ENCODE measurements at places on chromosomes 6 and 20.

DNA sequence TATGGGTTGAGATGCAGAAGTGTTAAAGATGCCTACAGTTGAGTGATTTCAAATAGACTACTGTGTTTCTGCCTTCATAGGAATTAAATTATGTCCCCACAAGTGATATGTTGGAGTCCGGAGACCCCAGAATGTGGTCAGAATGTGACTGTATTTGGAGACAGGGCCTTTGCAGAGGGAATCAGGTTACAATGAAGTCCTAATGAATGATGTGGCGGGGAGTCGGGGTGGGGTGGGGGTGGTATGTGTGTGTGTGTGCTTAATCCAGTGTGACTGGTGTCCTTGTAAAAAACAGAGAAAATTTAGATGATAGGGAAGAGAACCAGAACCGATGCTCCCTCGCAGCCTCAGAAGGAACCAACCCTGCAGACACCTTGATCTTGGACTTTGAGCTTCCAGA, 448.2 kb downstream of the QKI start:
- no peak for DNase-seq

DNA sequence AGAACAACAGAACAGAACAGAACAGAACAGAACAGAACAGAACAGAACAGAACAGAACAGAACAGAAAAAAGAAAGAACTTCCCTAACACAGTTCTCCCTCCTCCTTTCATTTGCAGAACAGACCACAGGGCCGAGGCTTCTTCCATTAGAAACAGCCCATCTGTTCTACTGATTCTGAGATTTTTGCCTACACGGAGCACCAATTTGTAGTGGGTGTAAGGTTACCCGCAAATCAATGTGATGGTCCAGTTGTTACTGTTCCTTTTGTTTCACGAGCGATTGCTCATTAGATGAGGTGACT, 734 bp upstream of the OGFRL1 start:
- DNase-seq: no peak

- DNase-seq: no peak
Observed at GRCh38 chr6:68741501-68742386, 106.7 kb downstream of the ADGRB3 start.

- no peak for DNase-seq
Observed at GRCh38 chr6:141492521-141493284, 640.0 kb upstream of the GJE1 start.

DNA sequence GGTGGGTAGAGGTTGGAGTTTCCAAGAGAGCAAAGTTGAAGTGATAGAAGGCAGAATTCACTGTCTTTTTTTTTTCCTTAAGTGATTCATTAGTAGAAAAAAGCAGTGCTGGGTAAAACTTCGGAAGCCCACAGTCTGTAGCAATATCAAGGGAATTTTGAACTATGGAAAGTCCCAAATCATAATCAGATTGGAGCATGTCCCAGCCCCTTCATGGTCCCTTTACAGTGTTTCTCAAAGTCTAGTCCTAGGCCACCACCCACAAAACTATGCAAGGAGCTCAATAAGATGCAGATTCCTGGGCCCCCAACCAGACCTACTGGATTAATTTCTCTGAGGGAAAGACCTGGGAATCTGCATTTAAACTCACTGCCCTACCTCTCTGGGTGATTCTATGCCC, 22.6 kb downstream of the NEDD9 start:
- no peak for DNase-seq

DNA sequence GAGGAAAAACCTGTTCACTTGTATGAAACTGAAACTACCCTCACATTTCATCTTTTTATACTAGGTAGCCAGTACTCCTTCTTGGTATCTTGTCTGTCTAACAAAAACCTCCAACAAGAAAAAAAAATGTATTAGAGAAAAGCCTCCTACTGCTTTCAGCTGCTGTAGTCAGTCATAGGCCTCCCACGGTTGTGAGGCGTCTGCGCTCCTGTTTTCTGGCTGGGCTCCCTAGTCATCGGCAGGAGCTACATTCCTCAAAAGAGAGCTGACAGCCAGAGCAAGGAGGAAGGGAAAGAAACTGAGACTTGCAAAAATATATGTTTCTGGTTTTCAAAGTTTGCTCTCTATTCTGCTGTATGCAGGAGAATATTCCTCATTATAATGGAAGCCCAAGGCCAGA, 517.0 kb downstream of the LMBRD1 start:
- DNase-seq: no peak

GRCh38 chr6:160733050-160733646, 31.1 kb downstream of the PLG start:
- peak; percentile 49 for DNase-seq

DNA sequence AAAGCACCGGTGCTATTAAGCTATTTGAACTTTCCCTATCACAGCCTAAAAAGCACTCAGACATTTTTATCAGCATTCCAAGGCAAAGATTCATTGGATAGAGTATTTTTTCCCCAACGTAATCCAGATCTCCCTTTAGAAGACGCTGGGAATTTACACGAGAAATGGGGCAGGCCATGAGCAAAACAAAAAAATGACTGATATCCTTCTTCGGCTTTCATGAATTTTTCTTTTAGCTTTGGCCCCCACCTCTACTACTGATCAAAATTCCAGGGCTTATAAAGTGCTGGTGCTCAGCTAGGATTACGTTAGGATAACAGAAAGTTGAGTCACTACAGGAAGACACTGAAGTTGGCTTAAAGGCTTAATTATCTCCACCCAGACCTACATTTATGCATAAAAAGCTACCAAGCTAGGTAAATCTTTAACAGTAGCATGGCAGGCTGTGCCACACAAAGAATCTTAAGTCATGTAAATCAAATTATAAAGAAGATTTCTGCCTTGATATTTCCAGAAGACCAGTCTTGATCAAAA, 418.5 kb upstream of the BTBD3 start:
- no peak for DNase-seq

DNA sequence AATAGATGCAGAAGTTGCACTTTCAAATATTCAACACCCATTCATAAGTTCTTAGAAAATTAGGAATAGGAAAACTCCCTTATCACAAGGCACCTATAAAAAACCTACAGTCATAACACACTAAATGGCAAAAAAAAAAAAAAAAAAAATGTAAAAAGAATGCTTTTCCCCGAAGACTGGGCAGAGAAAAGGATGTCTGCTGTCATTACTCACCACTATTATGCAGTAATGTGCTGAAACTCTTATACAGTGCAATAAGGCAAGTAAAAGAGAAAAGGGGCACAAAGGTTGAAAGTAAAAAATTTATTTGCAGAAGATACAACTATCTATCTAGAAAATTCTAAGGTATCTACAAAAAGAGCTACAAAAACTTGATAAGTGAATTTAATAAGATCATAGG, 607.8 kb upstream of the ARID1B start:
- no peak for DNase-seq

DNA sequence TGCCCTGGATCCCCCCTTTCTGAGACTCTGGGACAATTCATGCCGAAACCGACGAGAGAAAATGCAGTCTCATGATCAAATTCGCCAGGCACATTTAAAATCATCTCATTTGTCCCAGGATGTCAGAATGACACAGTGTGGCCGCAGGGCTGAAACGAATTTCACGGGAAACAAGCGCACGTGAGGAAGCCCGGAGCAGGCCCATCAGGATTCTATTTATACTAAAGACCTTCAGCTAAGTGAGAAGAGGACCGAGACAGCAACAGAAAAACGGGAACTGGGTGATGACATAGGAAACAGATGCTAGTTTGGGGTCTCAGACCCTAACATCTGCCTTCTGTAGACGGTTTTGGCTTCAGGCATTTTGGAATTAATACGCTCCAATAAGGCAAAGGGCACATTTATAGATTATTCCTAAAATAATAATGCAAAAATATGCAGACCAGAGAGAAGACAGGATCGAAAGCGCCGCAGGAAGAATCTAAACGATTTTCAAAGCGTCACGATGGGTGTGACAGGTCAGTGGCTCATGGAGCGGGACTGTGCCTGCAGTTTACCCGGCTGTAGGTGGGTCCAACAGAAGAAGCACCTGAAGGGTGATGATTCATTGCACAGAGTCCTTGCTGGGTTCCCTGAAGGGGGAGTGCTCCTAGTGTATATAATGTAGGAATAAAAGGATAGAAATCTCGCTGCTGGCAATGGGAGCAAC, 80.8 kb upstream of the MPC1 start:
- peak; percentile 39 for DNase-seq

DNA sequence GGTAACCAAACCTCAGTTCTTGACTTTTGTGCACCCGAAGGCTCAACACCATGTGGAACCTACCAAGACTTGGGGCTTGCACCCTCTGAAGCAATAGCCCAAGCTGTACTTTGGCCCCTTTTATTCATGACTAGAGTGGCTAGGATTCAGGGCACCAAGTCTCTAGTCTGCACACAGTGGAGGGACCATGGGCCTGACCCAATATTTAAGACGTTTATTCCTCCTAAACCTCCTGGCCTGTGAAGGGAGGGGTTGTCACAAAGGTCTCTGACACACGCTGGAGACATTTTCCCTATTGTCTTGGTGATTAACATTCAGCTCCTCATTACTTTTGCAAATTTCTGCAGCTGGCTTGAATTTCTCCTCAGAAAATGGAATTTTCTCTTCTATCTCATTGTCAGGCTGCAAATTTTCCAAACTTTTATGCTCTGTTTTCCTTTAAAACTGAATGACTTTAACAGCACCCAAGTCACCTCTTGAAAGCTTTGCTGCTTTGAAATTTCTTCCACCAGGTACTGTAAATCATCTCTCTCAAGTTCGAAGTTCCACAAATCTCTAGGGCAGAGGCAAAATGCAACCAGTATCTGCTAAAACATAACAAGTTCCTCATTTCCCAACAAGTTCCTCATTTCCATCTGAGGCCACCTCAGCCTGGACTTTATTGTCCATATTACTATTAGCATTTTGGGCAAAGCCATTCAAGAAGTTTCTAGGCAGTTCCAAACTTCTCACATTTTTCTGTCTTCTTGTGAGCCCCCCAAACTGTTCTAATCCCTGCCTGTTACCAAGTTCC, 481.4 kb upstream of the BTBD3 start:
- DNase-seq: no peak

DNA sequence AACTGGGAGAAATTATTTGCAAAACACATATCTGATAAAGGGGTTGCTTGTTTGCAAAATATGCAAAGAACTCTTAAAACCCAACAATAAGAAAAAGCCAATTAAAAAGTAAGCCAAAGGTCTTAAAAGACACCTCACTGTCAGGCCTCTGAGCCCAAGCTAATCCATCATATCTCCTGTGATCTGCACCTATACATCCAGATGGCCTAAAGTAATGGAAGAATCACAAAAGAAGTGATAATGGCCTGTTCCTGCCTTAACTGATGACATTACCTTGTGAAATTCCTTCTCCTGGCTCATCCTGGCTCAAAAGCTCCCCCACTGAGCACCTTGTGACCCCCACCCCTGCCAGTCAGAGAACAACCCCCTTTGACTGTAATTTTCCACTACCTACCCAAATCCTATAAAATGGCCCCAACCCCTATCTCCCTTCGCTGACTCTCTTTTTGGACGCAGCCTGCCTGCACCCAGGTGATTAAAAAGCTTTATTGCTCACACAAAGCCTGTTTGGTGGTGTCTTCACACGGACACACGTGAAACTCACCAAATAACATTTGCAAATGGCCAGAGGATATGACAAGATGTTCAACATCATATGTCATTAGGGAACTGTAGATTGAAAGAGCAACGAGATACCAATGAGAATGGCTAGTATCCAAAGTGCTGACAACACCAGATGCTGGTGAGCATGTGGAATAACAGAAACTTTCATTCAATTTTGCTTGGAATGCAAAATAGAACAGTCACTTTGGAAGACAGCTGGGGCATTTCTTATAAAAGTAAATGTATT, 565.0 kb upstream of the ADGRB3 start:
- no peak for DNase-seq

GRCh38 chr6:139288496-139289040, 3.2 kb downstream of the TXLNB start:
- no peak for DNase-seq

GRCh38 chr6:9606435-9607134, 808.3 kb downstream of the TFAP2A start:
- no peak for DNase-seq

DNA sequence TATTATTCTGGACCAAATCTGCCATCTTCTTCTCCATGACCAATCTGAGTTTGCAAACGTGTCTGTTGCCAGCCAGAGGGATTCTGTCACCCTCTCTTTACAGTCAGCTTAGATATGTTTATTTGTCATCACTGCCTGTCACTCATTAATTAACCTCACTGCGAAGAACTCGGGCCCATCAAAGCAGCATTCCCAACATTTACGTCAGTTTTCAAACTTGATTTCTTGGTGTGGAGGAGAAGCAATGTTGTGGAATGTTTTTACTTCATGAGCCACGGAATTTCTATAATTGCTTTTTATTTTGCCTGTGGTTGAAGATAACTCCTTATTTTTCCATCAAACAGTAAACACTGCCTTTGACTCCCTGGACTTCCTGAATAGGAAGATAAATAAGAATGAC, 91.8 kb upstream of the CNKSR3 start:
- no peak for DNase-seq

GRCh38 chr20:58715801-58716475, 23.3 kb downstream of the NPEPL1 start:
- DNase-seq: no peak

DNA sequence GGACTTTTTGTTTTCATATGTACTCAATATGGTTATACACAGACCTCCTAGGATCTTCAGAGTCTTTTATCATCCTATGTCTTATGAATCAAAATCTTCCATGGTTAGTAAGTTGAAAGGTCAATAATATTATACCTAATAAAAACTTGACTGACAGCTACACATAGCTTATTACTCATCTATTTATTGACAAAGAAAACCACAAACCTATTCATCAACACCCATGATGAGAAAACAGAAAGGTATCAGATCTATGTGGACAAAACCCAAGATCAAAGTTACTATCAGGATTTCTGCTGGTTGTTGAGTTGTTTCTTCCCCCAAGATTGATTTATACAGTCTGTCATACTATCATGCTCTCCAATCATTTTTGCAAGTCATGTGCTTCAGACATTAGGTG, 460.1 kb upstream of the MANEA start:
- no peak for DNase-seq
